Breast epithelium (tissue), 4 donors: ENCODE measurements at places on chromosomes 13 and 19. TPM values are rescaled to one million over a fixed set of nuclear protein-coding genes. Genes with fewer than 3 reads are reported as not detected.

SPINT2 gene
- 639 TPM for total RNA-seq

RNF17 gene
- not detected for total RNA-seq

CPAMD8 gene
- 24.0 TPM for total RNA-seq

POGLUT2 gene
- total RNA-seq: 3.2 TPM

FBN3 gene
- not detected for total RNA-seq

DNA sequence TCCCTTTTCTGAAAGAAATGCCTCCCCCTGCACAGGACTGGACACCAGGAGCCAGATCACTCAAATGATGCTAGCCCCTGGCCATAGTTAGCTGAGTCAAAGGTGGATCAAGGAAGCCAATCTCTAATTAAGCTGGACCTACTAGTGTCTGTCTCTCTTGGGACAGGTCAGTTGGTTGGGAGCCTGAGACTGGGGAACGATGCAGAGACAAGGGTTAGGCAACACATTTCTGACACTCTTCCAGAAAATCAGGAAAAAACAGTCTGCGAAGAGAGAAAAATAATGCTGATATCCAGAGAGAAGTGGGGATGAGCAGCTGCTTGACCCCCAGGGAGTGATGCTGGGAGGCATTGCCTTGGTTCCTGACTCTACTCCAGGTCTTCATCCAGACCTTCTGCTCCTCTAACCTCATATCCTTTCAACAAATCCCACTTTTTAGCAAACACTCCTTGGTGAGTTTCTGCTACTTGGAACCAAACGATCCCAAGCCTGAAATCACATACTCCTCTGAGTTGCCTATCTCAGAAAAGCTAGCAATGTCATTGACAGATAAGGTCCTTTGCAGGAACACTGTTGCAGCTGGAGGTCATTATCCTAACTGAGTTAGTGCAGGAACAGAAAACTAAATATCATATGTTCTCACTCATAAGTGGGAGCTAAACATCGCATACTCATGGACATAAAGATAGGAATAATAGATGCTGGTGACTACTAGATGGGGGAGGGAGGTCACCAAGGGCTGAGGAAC lies 369.7 kb downstream of the COG6 start:
- no peak for DNase-seq
- H3K36me3 ChIP-seq: no peaks in the 10 kb centered on the region
- no peaks in the 10 kb centered on the region for H3K27me3 ChIP-seq
- H3K4me3 ChIP-seq: no peak overlapping the region
- no peak overlapping the region for H3K27ac ChIP-seq

GRCh38 chr13:46396341-46396740 lies 9.3 kb upstream of the RUBCNL start:
- no peak overlapping the region for H3K4me3 ChIP-seq
- H3K27me3 ChIP-seq: no peaks in the 10 kb centered on the region
- H3K27ac ChIP-seq: no peak overlapping the region
- no peak for DNase-seq
- H3K36me3 ChIP-seq: no peaks in the 10 kb centered on the region

DNA sequence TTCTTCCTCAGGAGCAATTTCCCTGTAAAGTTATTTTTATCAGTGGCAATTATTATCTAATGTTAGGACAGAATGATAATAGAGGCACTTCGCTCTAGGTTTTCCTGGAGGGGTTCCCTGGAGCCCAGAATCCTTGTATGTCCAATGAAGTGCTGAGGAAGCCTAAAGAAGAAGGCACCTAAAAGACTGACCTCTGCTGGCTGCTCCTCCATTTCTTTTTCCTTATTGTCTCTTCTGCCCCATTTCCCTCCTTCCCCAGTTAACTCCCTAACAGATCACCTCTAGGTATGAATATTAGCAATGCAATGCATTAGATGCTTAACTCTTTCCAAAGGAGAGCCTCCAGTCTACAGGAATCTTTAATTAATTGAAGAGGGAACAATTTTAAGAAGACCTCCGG lies 985.4 kb downstream of the DIAPH3 start:
- H3K4me1 ChIP-seq: no peaks in the 10 kb centered on the region
- H3K27me3 ChIP-seq: no peaks in the 10 kb centered on the region
- no peak for DNase-seq
- H3K4me3 ChIP-seq: no peak overlapping the region
- H3K27ac ChIP-seq: no peak overlapping the region

- H3K36me3 ChIP-seq: no peaks in the 10 kb centered on the region
- H3K27ac ChIP-seq: no peak overlapping the region
- H3K4me1 ChIP-seq: no peaks in the 10 kb centered on the region
- no peak overlapping the region for H3K4me3 ChIP-seq
Measured at GRCh38 chr13:24606486-24607170, 73.6 kb upstream of the ATP12A start.

- DNase-seq: no peak
- peak overlapping the region; percentile 87 for H3K4me3 ChIP-seq
- peak overlapping the region; percentile 88 for H3K27ac ChIP-seq
- no peaks in the 10 kb centered on the region for H3K27me3 ChIP-seq
Measured at GRCh38 chr19:19062454-19063182, 1.2 kb upstream of the SLC25A42 start.

- H3K4me3 ChIP-seq: peak overlapping the region; percentile 20
- DNase-seq: no peak
- H3K36me3 ChIP-seq: no peaks in the 10 kb centered on the region
- no peaks in the 10 kb centered on the region for H3K27me3 ChIP-seq
- H3K4me1 ChIP-seq: no peaks in the 10 kb centered on the region
Measured at GRCh38 chr13:106484537-106485193, 50.8 kb downstream of the EFNB2 start.

GRCh38 chr13:79197933-79198332 lies 208.1 kb downstream of the RBM26 start:
- no peak for DNase-seq
- H3K27ac ChIP-seq: no peak overlapping the region
- no peaks in the 10 kb centered on the region for H3K27me3 ChIP-seq
- H3K4me1 ChIP-seq: no peaks in the 10 kb centered on the region
- H3K4me3 ChIP-seq: no peak overlapping the region

- no peaks in the 10 kb centered on the region for H3K36me3 ChIP-seq
- peak within 1 kb of the TSS; percentile 81 for H3K4me3 ChIP-seq
- no peaks in the 10 kb centered on the region for H3K27me3 ChIP-seq
- H3K4me1 ChIP-seq: no peaks in the 10 kb centered on the region
- peak; percentile 95 for DNase-seq
Measured at GRCh38 chr13:52652196-52652979, at the start of gene SUGT1. SUGT1 (plus strand) TSS chr13:52652836; CDS start chr13:52652921, 85 bp downstream.

DNA sequence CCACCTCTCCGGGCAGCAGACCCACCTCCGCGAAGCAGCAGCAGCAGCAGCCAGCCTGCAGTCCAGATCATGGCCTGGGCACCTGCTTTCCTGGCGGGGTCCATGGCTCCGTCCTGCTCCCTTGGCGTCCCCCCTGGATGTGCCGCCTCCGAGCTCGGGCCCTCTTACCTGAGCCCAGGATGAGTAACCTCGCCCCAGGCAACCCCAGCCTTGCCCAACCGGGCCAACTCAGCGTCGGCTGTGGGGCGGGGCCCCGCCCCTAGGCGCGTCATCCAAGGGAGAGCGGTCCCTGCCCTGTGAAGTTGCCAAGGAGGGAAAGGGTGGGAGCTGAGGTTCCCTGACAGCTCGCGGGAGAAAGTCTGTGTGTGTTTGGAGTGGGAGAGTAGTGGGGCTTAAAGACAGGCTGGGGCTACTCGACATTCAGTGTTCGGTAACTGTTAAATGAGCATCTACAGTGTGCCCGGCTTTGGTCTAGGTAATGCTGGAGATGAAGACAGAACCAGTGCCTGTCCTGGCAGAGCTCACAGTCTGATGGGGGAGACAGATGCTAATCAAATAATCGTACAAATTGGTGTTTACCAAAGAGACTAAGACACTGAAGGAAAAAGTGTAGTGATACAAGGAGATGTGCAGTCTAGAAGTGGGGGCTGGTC lies at the start of gene LYPD3:
TSS of gene LYPD3 (minus strand) at position 141 of the 653 bp plus-strand sequence. CDS start at position 104, 37 bp downstream.
- no peaks in the 10 kb centered on the region for H3K4me1 ChIP-seq
- H3K36me3 ChIP-seq: no peaks in the 10 kb centered on the region
- peak; percentile 95 for DNase-seq
- peak within 1 kb of the TSS; percentile 94 for H3K27ac ChIP-seq

DNA sequence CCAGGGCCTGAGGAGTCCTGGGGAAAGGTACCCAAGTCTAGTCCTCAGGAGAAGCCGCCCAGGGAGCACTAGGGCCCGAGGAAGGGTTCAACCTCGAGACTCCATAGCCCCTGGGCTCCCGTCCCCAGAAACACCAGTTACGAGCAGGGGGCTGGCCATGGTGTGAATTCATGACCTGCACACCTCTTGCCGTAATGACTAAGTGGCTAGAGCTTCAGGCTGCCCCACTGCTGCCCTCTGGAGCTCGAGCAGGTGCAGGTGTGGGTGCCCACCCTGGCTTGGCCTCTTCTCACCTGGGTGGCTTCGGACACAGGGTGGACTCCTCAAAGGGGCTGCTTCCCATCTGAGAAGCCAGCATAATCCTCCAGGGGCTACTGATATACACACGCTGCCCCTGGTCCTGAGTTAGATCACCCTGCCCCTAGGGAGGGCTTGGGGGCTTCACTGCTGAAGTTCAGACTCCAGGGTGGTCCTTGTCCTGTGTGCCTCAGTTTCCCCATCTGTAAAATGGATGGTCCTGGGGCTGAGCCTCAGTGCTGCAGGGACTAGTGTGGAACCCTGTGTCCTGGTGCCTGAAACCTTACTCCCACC lies 13.6 kb downstream of the SPC24 start:
- no peaks in the 10 kb centered on the region for H3K27me3 ChIP-seq
- H3K4me1 ChIP-seq: peaks cover 25% of the 10 kb centered on the region
- H3K36me3 ChIP-seq: no peaks in the 10 kb centered on the region

DNA sequence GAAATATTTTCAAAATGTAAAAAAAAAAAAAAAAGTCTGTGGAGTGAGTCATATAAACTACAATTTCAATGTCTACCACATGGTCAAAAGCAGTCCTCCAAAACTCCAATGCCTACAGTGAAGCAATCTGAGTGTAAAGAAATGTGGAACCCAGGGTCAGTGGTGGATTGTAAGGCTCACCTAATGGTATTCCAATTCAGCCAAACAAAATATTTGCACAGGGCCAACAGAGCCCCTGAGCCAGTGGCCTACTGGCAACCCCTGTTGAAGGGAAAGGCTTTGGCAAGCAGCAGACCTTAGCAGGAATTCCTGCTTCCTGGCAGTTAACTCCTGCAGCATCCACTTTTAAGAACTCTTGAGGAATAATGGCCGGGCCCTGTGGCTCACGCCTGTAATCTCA lies 3.4 kb downstream of the DNMT1 start:
- no peaks in the 10 kb centered on the region for H3K27me3 ChIP-seq
- H3K4me3 ChIP-seq: no peak overlapping the region
- H3K4me1 ChIP-seq: no peaks in the 10 kb centered on the region
- H3K27ac ChIP-seq: peak overlapping the region; percentile 0

DNA sequence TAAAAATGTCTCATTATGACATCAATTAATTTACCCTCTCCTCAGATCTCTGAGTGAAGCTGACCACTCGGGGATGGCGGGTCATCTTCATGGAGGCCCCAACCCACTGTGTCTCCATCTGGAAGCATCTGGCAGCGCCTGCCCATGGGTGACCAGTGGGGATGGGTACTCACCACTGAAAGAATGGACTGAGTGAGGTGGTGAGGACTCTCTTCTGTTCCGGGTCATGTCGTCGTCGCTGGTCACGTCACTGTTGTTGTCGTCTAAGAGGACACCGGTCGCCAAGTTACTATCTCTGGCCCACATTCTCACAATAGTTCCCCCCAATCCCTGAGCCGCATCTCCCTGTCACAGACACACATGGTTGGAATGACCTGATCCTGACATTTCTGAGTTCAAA lies 17.1 kb downstream of the PEG3 start:
- DNase-seq: no peak
- no peak overlapping the region for H3K27ac ChIP-seq
- H3K27me3 ChIP-seq: no peaks in the 10 kb centered on the region

- H3K4me1 ChIP-seq: no peaks in the 10 kb centered on the region
- no peak overlapping the region for H3K27ac ChIP-seq
- no peaks in the 10 kb centered on the region for H3K36me3 ChIP-seq
- DNase-seq: no peak
- no peak overlapping the region for H3K4me3 ChIP-seq
Measured at GRCh38 chr19:31100206-31100590, 249.0 kb downstream of the TSHZ3 start.

DNA sequence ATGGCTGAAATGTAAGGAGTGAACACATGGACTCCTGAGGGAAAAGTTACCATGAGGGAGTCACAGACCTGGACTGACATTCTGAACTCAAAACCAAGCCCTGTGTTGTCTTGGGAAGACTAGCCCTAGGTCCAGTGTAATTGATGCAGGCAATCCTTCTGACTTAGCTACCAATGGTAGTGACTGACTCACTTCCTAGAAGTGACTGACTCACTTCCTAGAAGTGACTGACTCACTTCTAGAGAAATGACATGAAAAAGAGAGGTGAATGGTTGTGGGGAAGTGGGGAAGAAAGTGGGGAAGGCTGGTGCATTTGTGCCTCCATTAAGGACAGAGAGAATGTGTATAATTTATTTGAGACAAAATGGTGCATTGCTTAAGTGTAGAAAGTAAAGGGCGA lies 49.9 kb downstream of the EDNRB start:
- H3K4me3 ChIP-seq: no peak overlapping the region
- no peak overlapping the region for H3K27ac ChIP-seq
- H3K4me1 ChIP-seq: no peaks in the 10 kb centered on the region
- no peak for DNase-seq

- no peaks in the 10 kb centered on the region for H3K36me3 ChIP-seq
- no peaks in the 10 kb centered on the region for H3K4me1 ChIP-seq
- no peak for DNase-seq
Measured at GRCh38 chr13:77016251-77016812, 10.6 kb downstream of the FBXL3 start.

GRCh38 chr19:48169578-48169938 lies 586 bp downstream of the LIG1 start:
- H3K27me3 ChIP-seq: no peaks in the 10 kb centered on the region
- DNase-seq: peak; percentile 85
- H3K27ac ChIP-seq: peak overlapping the region; percentile 94
- H3K36me3 ChIP-seq: no peaks in the 10 kb centered on the region
- H3K4me3 ChIP-seq: peak overlapping the region; percentile 81

DNA sequence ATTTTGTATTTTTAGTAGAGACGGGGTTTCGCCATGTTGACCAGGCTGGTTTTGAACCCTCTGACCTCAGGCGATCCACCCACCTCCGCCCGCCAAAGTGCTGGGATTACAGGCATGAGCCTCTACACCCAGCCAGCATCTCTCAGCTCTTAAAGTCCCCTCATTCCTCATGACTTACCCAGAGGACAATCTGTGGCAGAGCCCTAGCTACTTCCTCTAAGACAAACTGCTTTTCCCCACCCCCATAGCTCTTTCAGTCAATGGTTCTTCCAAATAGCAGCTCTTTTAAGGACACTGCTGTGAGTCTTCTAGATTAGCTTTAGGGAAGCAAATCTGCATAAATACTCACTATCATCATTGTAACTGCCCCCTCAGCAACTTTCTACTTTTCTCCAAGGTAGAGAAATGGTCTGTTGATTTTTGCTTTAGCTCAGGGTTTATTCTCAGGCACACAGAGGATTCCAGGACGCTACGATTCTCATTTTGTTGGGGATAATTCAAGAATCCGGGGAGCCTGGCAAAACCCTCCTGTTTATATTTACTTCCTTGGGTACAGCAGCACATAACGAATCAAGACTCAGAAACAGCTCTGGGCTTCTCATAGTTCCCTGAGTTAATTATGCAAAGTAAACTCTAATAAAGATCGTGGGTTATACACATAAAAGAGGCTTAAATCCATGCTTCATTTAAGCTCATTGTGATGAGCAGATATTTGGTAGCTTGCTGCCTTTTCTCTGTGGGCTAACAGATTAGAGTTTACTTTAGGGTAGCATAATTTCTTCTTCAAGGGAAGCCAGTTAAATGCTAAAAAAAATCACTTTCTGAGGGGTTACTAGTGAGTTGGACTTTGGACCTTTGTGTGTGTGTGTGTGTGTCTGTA lies 357.4 kb downstream of the TDRD3 start:
- H3K27ac ChIP-seq: no peak overlapping the region
- no peaks in the 10 kb centered on the region for H3K27me3 ChIP-seq
- no peak for DNase-seq
- H3K4me1 ChIP-seq: no peaks in the 10 kb centered on the region
- no peaks in the 10 kb centered on the region for H3K36me3 ChIP-seq
